Gastrocnemius medialis (tissue), 4 donors: ENCODE measurements at places on chromosomes 1 and 21.

DNA sequence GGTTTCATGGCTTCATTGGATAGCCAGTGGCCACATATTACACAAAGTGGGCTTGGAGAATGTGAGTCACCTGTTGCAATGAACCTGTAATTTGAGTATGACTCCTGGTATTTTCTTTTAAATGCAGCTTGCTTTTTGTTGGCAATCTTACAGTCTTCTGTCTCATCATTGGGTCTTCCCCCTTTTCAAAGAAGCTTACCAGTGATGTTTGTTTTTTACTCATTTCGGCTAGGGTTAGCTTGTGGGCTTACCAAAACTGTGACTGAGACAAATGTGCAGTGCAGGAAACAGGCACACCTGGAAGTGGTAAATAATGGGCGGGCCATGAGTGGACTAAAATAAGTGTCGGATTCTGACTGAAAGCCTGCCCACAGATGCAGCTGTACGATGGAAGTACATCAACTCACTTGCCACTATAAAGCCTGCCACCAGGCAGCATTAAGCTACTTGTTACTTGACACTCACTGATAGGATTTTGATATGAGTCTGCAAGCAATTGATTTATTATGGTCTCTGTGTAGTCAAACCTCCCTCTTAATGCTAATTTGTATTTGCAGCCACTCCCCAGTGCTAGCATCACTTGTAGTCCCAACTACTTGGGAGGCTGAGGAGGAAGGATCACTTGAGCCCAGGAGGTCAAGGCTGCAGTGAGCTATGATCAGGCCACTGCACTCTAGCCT is 4.2 kb downstream of the HHAT start:
- DNase-seq, result no peak

DNA sequence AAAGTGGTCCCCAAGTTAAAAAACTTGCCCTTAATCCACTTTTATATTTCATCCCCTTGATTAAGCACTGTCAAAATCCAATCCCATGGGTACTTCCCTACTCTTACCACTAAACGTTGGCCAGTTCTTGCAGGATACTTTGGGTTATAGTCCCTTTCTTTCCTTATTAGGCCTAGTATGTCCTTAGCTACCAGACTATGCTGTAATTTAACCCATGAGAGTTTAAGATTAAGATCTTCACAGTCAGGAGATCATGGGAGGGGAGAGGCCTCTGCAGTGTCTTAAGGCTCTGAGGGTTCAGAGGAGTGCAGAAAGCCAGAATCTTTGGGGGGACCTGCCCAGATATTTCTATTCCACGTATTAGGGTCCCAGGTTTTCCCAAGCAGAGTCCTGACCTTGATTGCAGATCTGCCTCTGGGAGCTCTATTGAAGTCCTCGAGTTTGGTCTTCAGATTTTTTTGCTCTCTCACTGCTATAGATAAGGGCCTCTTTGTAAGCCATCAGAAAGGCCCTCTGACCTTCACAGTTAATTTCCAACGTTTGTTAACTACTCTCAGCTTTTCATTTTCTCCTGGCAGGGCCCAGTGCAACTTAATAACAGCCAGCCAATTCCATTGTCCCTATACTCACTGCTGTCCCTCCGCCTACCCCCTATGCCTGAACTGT is 9.0 kb upstream of the CGN start:
- no peak for DNase-seq

- no peak for DNase-seq
These were observed 22.9 kb upstream of the SLC44A3 start for GRCh38 chr1:94797291-94797690.

DNA sequence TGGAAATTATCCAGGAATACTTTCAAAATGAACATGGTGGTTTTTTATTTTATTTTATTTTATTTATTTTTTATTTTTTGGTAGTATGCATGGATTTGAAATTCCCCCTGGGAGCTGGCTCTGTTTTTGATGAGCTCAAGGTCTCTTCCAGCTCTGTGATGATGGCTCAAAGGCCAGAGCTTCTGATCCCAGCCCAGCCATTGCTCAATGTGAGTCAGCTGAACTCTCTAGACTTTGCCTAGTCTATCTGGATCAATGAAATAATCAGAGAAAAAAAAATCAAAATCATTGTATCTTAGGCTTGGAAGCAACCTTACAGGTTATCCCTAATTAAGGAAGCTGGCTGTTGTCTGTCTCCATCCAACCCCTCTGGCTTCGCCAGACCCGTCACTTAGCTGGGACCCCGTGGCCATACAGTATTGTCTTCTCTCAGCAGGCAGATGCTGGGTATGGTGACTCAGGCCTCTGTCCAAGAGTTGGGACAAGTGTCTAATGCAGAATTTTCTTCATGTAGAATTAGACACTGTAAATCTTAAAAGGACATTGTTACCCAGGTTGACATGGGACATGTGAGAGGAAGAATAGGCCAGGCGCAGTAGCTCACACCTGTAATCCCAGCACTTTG is 90.2 kb upstream of the LPGAT1 start:
- no peak for DNase-seq

DNA sequence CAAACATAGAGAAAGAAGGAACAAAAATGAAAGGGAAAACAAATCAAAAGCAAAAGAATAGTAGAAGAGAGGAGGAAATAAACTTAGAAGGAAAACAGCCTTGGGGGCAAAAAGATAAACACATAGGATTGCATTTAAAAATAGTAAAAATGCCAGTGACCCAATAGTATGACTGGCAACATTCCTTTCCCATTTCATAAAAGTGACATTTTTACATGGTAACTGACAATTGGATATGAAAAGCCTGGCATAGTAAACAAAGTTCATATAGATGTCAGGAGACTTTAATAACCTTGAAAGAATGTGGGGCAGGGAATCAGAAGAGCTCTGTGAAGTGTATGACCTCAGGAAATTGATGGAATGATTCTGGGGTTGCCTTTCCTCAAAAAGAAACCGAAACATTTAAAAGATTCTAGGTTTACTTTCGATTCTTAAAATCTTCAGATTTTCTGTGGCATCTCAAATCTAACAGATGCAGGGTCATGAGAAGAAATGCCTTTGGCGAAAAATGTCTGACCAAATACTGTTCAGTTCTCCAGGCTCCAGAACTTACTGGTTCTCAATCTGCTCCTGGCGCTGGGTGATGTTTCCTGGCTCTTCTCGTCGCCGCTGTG is 33.7 kb downstream of the SPTA1 start:
- DNase-seq, result no peak
